NCI-H1694 (cell line): ENCODE measurements at places on chromosomes 11 and 22.

- no peak for DNase-seq
Observed at GRCh38 chr11:103924166-103925013, 112.0 kb upstream of the DDI1 start.

DNA sequence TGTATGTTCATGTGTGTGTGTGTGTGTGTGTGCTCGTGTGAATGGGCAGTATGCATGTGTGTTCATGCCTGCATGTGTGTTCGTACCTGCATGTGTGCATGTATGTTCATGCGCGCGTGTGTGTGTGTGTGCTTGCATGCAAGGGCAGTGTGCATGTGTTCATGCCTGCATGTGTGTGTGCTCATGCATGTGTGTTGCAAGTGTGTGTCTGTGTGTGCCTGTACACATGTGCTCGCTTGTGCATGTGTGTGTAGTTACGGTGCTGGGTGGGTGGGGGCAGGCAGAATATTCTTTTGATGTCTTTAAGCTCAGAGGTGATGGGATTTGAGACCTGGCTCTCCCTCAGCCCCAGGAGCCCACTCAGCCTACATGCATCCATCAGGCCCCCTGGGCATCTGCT, 822.1 kb downstream of the BRD1 start:
- no peak for DNase-seq

DNA sequence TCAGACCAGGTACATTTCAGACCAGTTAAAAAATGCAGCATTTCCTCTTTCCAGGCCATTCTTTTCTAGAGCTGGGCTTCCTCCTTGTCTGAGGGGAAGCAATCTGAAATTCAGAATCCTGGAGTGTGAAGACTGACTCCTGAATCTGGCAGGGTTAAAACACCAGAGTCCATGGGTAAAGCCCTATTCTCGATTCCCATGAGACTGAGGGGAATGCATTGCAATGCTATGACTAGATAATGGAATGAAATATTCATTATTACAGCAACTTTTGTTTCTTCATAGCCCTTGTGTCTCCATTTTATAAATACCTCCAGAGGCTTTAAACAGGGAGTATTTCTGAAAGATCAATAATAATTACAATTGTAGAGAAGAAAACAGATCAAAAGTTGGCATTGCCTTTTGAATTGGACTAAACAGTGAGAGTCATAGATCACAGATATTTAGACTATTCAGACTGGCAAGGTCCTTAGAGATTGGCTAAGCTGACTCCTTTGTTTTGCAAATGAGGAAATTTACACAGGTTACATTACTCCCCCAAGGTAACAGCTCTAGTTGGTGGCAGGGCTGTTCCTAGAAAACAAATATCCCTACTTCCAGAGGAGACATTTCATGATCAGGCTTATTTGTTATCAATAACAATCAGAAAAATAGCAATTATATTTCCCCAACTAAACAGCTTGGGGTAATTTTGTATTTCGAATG, 632.6 kb upstream of the KIRREL3 start:
- no peak for DNase-seq

GRCh38 chr11:67405196-67405567, 1.3 kb downstream of the TBC1D10C start:
- DNase-seq = no peak

- no peak for DNase-seq
Observed at GRCh38 chr11:73200256-73200655, 17.8 kb upstream of the P2RY2 start.

DNA sequence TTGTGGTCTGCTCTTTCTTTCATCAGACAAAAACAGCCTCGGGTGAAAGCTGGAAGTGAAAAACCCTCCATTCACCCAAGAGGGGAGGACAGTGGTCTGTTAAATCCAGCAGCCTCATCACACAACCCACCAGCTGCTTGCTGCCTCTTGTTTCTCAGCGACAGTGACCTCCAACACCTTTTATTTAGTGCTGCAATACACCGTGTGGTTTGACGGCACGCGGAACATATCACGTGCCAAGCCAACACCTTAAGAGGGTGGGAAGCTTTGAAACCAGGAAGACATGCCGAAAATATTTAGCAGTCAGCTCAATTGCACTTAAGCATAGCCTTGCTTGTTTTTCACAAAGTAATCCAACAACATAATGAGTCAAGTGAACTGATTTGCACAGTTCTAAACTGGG, 39.8 kb upstream of the POGLUT3 start:
- no peak for DNase-seq

- peak; percentile 37 for DNase-seq
Observed at GRCh38 chr11:64935359-64936081, at the start of gene GPHA2. Gene GPHA2 (minus strand): TSS chr11:64935893. CDS start chr11:64935460, 433 bp downstream.

- DNase-seq = no peak
Observed at GRCh38 chr11:92793189-92793588, 176.3 kb upstream of the MTNR1B start.
